NCI-H1436 treated with DMSO at 0.1 percent for 48 hours (cell line): ENCODE measurements at places on chromosomes 7 and 10.

DNA sequence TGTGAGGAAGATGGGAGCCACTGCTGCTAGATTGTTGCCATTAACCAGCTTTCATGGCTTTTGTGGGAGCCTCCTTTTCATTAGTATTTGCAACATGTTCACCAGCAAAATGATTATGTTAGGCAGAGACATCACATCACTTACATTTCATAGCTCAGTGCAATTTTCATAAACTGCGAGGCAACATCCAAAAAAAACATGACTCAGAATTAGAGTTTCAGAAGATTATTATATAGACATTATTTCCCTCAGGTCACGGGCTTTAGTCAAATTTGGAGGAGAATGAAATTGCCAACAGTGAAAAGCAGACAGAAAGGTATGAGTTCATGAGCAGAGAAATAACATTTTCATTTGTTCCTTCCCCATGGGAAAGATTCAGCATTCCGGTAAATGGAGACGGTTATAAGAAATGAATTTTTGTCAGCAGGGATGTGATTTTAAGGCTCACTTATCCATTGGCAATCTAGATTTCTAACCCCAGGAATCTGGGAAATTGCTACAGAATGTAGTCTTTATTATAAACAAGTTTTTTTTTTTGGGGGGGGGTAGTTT lies 573.2 kb downstream of the AUTS2 start:
- no peak for DNase-seq

GRCh38 chr10:42827201-42827600 lies 44.6 kb downstream of the BMS1 start:
- DNase-seq = no peak

DNA sequence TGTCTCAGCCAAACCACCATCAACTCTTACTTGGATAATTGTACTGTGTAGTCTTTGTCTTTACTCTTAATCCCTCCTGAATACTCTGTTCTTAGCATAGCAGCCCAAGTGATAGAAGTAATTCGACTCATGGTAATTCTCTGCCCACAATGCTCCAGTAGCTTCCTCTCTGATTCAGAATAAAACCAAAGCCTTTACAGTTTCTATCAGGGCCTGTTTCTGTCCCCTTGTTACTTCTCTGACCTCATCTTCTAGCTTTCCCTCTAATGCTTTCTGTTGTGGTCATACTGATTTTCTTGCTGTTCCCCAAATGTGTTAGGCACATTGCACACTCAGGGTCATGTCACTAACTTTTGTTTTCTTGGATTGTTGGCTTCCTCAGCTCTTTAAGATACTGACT lies 8.0 kb downstream of the ZNF518A start:
- DNase-seq = no peak

DNA sequence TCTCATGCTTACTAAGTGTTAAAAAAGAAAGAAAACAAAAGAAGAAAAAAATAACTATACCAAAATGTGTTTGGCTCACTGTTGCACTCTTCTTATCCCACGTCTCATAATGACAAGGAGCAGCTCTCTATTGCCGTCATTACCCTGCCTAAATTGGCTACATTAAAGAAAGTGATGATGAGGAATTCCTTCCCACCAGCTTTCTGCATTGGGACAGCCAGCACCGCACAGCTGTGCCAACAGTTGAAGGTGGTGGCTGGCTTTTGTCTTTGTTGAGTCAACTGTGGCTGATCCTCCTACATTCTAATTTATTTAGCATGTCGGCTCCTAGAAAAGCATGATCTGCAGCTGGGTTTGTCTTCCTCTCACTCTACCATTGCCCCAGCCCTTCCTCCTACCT lies 751.8 kb downstream of the KCNMA1 start:
- DNase-seq = no peak

DNA sequence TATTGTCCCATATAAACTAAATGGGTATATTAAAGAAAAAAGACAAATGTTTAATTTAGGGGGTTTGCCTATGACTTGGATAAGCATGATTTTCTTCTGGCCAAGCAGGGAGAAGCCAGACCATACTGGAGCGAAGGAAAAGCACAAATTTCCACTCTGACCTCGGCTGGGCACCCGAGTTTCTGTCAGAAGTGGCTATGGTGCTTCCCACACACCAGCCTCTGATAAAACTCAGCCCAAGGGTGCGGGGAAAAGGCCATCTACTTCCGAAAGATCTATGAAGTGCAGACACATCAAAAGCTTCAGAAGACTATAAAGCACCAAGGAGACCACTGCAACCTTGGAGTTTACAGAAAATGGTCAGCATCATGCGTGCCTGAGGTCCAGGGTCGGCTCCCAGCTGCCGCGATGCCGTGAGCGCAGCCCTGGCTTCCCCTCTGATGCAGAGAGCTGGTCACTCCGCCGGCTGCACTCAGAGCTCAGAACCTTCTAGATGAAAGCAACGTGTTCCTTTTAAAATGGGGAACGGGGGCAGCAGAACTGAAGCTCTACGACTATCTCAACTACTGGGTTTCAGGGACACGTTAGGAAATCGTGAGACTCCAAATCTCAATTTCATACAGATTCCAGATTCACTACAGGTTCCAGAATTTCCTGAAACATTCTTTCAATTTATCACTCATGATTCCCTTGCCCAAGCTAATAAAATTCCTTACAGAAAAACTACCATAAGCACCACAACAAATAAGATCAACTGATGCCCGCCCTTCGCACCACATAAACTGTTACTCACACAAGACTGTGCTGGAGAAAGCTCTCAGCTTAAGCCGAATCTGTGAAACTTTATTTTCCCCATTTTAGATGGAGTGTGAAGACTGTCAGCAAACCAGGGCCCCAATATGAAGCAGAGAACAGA lies 84.5 kb downstream of the DIP2C start:
- DNase-seq = no peak

DNA sequence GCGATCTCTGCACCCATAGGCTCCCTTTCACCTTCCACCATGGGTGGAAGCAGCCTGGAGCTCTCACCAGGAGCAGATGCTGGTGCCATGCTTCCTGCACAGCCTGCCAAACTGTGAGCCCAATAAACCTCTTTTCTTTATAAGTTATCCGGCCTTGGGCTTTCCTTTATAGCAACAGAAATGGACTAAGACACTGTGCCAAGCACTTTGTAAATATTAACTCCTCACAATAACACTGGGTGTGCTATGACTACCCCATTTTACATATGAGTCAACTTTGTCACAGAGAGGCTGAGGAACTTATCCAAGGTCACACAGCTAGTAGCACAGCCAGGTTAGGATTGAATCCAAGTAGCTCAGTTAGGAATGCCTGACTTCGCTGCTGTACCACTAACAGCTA lies 79.7 kb upstream of the KCNMA1 start:
- no peak for DNase-seq
